ENCODE measurements at places on chromosomes 7 and 10.

GRCh38 chr7:76314042-76314721, 11.7 kb downstream of the HSPB1 start:
- peak; percentile 93 for DNase-seq

- no peak for DNase-seq
These were observed 639.9 kb downstream of the TYW1 start for GRCh38 chr7:67636348-67637022.

DNA sequence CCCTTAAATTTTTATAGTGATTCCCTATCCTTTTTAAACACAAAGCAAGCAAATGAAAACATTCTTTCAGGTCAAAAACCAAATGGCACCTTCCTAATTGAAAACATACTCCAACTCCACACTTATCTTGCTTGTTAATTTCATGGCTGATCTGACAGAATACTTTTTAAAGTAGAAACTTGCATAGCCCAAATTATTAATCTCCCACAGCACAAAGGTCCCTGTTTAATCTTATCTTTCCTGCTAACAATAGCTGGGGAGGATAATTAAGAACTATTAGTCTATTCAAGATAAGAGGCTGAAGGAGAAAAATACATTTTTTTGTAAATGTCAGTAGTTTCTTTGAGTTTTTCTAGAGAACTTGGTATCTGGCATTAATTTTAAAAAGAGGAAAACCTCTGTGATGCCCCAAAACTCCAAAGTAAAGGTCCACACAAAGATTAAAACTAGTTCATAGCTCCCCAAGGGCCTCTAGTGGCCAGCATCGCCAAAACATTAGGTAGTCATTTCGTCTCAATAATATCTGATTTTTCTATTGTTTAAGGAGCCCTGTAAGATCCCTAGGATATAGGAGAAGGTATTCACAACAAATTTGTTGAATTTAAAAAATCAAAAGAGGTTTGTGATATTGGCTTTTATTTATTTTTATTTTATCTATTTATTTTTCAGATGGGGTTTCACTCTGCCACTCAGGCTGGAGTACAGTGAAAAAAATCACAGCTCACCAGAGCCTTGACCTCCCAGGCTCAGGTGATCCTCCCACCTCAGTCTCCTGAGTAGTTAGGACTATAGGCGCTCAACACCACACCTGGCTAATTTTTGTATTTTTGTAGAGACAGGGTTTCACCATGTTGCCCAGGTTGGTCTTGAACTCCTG, 14.7 kb downstream of the CDNF start:
- DNase-seq: peak; percentile 22

DNA sequence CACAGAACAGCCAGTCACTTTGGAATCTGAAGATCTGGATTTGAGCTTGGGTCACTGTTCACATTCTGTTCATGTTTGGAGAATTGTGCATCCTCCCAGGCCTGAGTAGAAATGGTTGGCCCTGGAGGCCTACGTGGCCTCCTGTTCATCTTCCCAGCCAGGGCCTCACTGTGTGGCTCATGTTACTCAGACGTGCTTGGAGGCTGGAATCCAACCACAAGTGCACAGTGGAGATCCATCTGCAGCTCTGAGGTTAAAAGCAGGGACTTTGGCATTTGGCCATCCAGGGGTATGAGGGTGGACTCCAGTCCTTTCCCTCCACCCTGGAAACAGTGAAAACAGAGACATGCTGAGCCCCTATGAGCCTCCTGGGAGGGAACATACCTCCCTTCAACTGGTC, 709.0 kb upstream of the IGFBP3 start:
- DNase-seq: no peak

DNA sequence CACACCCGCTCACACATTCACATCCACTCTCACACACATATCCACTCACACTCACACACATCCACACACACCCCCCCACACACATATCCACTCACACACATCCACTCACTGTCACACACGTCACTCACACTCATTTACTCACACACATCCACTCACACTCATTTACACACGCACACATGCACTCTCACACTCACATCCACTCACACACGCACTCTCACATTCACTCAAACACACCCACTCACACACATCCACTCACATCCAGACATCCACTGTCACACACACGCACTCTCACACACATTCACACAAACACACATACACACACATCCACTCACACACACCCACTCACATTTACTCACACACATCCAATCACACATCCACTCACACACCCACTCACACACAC, 18.3 kb downstream of the PWWP2B start:
- DNase-seq: no peak

GRCh38 chr7:12655161-12655560, 32.3 kb upstream of the ARL4A start:
- no peak for DNase-seq

GRCh38 chr7:136685501-136686173, 182.8 kb upstream of the CHRM2 start:
- no peak for DNase-seq

GRCh38 chr7:145729691-145730090, 386.9 kb upstream of the CNTNAP2 start:
- no peak for DNase-seq

GRCh38 chr7:46810986-46811385, 770.9 kb downstream of the TNS3 start:
- no peak for DNase-seq

- no peak for DNase-seq
These were observed 176.9 kb upstream of the PRSS58 start for GRCh38 chr7:142434666-142435167.

DNA sequence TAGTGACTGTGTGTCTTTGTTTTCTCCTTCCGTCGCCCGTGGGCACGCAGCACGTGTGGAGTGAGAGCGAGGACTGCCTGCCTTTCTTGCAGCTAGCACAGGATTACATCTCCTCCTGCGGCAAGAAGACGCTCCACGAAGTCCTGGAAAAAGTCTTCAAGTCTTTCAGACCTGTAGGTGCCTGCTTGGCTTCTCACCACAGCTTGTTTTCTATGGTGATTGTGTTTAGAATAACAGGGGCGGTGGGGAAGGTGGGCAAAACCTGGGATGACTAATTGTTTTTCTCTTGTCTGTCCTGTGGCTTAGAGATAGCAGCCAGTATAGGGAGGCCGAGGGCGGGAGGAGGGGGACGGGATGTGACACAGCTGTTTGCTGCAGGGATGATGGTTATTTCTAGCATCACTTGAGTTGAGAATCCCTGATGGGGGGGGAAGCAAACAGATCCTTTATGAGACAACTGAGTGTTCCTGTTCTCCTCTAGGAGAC, 11.4 kb downstream of the MTURN start:
- DNase-seq: no peak

GRCh38 chr7:17046259-17046658, 164.5 kb upstream of the AGR3 start:
- DNase-seq: no peak

GRCh38 chr7:31311552-31311951, 29.0 kb downstream of the NEUROD6 start:
- DNase-seq: no peak

DNA sequence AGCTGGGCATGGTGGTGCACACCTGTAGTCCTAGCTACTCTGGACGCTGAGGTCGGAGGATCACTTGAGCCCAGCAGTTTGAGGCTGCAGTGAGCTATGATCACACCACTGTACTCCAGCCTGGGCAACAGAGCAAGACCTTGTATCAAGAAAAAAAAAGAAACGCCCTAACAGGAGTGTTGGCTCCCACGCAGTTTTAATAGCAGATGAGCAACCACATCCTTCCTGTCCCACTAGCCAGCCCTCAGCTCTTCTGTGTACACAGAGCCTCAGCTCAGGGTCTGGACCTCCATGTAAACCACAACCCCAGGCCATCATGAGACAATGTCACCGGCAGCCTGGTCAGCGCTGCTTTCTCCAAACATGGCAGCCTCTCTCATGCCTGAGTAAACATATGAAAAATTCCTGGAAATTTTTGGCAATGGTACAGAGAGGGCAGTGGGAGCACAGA, 108.2 kb downstream of the PIP4K2A start:
- peak; percentile 33 for DNase-seq

- DNase-seq: no peak
These were observed 83.7 kb upstream of the AFAP1L2 start for GRCh38 chr10:114487815-114488536.

DNA sequence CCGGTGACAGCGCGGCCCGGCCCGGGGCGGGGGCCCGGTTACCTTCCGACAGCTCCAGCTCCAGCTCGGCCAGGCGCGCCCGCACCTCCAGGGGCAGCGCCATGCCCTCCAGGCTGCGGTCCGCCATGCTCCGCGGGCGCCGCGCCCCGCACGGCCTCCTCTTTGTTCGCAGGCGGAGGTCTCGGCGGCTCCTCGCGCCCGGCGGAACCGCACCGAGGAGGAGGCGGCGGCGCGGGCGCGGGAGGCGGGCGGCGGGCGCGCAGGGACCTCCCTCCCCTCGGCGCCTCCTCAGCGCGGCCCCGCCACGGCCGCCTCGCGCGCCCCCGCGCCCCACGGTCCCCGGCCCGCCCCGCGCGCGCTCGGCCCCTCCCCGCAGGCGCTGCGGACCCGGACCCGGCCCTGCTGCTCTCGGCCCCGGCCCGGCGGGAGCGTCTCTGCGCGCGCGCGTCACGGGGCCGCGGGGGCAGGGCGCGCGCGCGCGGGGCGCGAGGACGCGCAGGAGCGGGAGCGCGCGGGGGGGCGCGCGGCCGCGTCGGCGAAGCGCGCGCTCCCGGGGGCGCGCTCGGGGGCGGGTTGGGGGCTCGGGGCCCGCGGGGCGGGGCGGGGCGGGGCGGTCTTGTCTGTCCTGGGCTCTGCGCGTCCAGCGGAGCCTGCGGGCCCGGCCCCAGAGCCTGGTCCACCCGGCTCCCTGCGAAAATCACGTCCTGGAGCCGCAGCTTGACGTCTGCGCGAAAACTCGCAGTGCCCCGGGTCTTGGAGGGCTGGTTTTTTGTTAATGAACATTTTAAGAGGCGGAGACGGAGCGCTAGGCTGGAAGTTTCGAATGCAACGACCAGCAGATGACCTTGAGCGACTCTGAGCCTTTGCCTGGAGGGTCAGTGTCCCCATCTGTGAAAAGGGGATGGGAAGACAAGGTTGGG, at the start of gene DIP2C:
TSS of gene DIP2C (minus strand) at position 217 of the 920 bp plus-strand sequence. CDS start at position 127, 90 bp downstream.
- DNase-seq: no peak

DNA sequence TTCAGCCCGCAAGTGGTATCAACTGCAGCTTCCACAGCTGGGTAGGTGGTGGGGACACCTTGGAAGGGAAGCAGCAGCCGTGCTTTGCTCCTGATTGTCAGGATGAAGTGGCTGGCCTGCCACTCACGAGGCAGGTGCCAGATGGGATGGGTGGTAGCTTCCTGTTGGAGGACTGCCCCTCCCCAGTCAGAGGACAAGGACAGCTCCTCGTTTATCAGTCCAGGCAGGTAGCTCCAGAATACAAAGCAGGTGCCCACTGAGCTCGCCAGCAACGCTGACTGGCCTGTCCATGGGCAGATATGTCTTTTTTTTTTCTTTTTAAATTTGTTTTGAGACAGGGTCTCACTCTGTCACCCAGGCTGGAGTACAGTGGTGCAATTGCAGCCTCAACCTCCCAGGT, 431.3 kb downstream of the GALNT17 start:
- DNase-seq: no peak

- no peak for DNase-seq
These were observed 160.4 kb downstream of the GRID1 start for GRCh38 chr10:86206240-86206579.

DNA sequence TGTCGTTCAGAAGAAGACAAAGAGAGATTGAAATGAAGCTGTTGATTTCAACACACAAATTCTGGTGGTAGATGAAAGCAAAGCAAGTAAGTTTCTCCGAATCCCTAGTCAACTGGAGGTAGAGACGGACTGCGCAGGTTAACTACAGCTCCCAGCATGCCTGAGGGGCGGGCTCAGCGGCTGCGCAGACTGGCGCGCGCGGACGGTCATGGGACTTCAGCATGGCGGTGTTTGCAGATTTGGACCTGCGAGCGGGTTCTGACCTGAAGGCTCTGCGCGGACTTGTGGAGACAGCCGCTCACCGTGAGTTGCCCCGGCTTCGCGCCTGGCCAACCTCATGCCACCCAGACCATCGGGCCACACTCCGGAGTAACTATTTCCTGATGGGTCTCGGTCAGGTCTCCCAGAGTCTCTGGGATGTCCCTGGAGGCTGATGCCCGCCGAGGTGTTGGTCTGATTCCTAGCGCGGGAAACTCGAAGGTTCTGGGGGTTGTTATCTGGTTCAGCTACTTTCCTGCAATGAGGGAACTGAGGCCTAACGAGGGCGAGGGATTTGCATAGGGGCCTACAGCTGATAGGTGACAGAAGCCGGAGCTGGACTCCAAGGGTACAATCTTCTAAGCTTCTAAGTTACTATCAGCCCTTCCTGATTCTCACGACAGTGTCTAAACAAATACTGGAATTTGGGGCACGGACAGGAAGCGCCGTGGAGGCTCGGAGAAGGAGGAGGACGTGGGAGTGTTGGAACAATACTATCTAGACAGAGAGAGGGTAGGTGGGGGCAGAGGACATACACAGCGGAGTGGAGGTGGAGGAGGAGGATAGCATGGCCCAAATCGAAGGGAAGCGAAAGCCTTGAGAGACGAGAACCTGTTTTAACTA, at the start of gene RPP30:
TSS of gene RPP30 (plus strand) at position 209 of the 882 bp plus-strand sequence. CDS start at position 222, 13 bp downstream.
- peak; percentile 50 for DNase-seq

- no peak for DNase-seq
These were observed 940 bp upstream of the PSD start for GRCh38 chr10:102419269-102420180.

DNA sequence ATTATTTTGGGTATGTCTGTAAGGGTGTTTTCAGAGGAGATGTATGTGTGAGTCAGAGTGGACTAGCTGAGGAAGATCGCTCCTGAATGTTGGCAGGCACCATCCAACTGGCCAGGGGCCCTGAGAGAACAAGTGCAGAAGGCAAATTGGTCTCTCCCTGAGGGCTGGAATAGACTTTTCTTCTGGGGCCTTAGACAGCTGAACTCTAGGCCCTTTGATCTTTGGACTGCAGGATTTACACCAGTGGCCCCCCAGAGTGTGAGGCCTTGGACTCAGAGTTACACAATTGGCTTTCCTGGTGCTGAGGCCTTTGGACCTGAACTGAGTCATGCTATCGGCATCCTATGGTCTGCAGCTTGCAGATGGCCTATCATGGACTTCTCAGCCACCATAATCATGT, 217.2 kb downstream of the REEP3 start:
- no peak for DNase-seq

DNA sequence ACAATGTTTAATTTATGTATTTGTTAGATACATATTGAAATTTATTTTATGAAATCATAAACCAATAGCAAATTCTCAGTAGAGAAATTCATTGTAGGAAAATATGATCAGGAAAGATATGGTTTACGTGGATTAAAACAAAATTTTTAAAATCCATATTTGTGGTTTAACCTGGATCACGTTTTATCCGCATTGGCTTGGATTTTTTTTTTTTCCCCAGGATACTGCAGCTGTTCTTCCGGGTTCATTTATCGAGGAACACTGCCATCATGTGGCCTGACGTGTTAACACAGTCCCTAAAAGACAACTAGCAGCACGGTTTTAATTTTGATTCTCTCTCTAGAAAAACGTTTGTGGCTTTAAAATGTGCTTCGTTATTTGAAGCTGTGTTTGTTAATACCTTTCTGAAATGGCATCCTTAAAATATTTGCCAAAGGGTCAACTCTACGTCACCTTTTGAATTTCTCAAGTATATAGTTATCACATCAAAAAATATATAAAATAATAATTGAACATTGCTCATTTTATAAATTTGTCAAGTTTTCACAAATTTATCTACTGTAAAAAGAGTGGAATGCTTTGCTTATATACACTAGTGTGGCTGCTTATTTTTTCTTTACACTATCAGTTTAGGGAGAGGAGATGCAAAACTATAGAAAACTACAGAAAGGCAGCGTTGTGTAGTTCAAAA, 8.7 kb upstream of the ASB4 start:
- no peak for DNase-seq

Measured in GM12891 (cell line).